HT1080 (cell line): ENCODE measurements at places on chromosomes 2 and 18. TPM values are rescaled to one million over a fixed set of nuclear protein-coding genes. Genes with fewer than 3 reads are reported as not detected.

- no peak for DNase-seq
Observed at GRCh38 chr2:106189764-106190468, 4.2 kb downstream of the UXS1 start.

GRCh38 chr2:71607151-71607889 lies 154.0 kb downstream of the DYSF start:
- DNase-seq = no peak

- peak; percentile 76 for DNase-seq
Observed at GRCh38 chr2:17441055-17441771, 77.0 kb downstream of the RAD51AP2 start.

- DNase-seq = no peak
Observed at GRCh38 chr2:44055664-44056063, 59.9 kb upstream of the LRPPRC start.

- DNase-seq = no peak
Observed at GRCh38 chr2:143255899-143256298, 126.7 kb downstream of the ARHGAP15 start.

DNA sequence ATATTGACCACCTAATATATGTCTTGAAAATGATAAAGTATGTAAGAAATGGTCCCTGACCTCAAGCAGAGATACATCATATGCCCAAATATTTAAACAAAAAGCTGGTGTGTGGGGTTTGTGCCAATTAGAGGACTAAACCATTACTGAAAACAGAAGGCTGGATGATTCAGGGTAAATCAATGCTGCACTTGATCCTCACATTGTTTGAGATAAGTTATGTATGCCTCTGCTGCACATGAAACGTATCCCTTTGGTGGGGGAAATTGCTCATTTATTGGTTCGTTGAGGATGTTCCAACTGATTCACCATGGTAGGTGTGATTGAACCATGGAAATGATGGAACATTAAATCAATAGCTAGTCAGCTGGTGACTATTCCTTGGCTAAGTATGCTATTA lies 24.7 kb upstream of the DARS1 start:
- peak; percentile 30 for DNase-seq

- DNase-seq = no peak
Observed at GRCh38 chr2:29070526-29070925, 3.8 kb downstream of the PCARE start.

DNA sequence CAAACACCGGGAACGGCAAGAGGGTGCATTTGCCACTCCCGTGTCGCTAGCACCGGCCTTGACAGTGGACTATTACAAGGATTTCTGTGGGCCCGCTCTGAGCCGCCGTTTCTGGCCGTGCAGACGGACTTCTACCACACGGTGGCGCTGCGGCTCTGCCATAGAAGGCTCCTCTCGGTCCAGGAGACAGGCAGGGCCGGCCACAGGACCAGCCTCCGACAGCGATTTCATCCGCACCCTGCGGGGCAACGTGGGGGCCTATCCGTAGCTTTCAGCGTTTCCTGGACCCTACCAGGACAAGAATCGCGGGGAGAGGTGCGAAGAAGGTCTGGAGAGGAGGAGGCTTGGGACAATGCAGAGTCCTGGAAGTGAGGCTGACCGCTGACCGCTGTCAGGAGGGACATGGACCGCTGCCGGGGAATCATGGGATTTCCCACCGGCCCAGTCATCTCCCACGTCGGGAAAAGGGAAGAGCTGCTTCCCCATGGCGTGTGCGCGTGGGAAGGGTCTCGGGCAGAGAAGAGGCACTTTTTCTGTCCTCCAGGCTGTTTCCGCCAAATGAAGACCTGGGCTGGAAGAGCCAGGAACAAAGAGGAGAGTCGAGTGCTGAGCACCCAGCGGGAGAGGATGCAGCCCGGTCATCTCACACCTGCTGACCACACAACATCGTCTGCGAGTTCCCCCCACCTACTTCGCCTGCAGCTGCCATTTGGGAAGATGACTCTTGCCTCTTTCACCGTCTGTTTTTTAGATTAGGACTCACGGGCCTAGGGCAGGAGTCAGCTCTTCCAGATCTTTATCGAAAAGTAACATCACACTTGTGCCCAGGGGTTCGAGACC lies 35.5 kb upstream of the HAAO start:
- peak; percentile 69 for DNase-seq

- DNase-seq = no peak
Observed at GRCh38 chr18:54192415-54192814, 32.1 kb downstream of the MBD2 start.

Gene CABLES1
- total RNA-seq = 3.4 and 5.3 TPM in 2 replicates

Gene MRO
- 0.02 and 0.03 TPM in 2 replicates for total RNA-seq

Gene THSD7B
- total RNA-seq = 0.03 and 0.77 TPM in 2 replicates

Gene TPGS2
- total RNA-seq = 114 and 123 TPM in 2 replicates

Gene TLX2
- not detected in 2 replicates for total RNA-seq

Gene DAW1
- 0.17 TPM in 1 of 2 replicates, not detected in the other for total RNA-seq
